Activated CD4-positive, alpha-beta T cell treated with anti-CD3 and anti-CD28 coated beads for 36 hours (primary cell): ENCODE measurements at places on chromosomes 2 and 18. TPM values are rescaled to one million over a fixed set of nuclear protein-coding genes. Genes with fewer than 3 reads are reported as not detected.

GRCh38 chr18:6476880-6477279 lies 62.2 kb upstream of the L3MBTL4 start:
- H3K27ac ChIP-seq = no peak overlapping the region
- H3K36me3 ChIP-seq = no peaks in the 10 kb centered on the region
- no peaks in the 10 kb centered on the region for H3K4me1 ChIP-seq
- no peak overlapping the region for H3K4me3 ChIP-seq
- no peak for DNase-seq
- H3K27me3 ChIP-seq = peaks cover 5% of the 10 kb centered on the region

- no peak overlapping the region for H3K4me3 ChIP-seq
- peaks cover 2% of the 10 kb centered on the region for H3K27me3 ChIP-seq
- no peaks in the 10 kb centered on the region for H3K36me3 ChIP-seq
- no peak for DNase-seq
- H3K27ac ChIP-seq = no peak overlapping the region
Measured at GRCh38 chr2:59680863-59681262, 872.6 kb downstream of the BCL11A start.

- H3K36me3 ChIP-seq = no peaks in the 10 kb centered on the region
- no peak for DNase-seq
- no peak overlapping the region for H3K27ac ChIP-seq
Measured at GRCh38 chr2:16204886-16205620, 264.7 kb downstream of the MYCN start.

LHCGR gene
- total RNA-seq = not detected

UGT1A10 gene
- not detected for total RNA-seq

HNMT gene
- total RNA-seq = not detected
